ENCODE measurements at places on chromosomes 12 and 14. TPM values are rescaled to one million over a fixed set of nuclear protein-coding genes. Genes with fewer than 3 reads are reported as not detected.
A peak's percentile ranks its signal among the peaks of the same experiment; 100 is the strongest.

GRCh38 chr14:40762685-40763084 is 844.0 kb upstream of the LRFN5 start:
- no peaks in the 10 kb centered on the region for H3K36me3 ChIP-seq
- no peaks in the 10 kb centered on the region for H3K27me3 ChIP-seq
- H3K4me1 ChIP-seq = no peaks in the 10 kb centered on the region

GRCh38 chr14:74983343-74983742 is 19.4 kb upstream of the EIF2B2 start:
- H3K27me3 ChIP-seq = no peaks in the 10 kb centered on the region
- no peak overlapping the region for H3K27ac ChIP-seq
- H3K4me3 ChIP-seq = no peak overlapping the region
- DNase-seq = no peak

DNA sequence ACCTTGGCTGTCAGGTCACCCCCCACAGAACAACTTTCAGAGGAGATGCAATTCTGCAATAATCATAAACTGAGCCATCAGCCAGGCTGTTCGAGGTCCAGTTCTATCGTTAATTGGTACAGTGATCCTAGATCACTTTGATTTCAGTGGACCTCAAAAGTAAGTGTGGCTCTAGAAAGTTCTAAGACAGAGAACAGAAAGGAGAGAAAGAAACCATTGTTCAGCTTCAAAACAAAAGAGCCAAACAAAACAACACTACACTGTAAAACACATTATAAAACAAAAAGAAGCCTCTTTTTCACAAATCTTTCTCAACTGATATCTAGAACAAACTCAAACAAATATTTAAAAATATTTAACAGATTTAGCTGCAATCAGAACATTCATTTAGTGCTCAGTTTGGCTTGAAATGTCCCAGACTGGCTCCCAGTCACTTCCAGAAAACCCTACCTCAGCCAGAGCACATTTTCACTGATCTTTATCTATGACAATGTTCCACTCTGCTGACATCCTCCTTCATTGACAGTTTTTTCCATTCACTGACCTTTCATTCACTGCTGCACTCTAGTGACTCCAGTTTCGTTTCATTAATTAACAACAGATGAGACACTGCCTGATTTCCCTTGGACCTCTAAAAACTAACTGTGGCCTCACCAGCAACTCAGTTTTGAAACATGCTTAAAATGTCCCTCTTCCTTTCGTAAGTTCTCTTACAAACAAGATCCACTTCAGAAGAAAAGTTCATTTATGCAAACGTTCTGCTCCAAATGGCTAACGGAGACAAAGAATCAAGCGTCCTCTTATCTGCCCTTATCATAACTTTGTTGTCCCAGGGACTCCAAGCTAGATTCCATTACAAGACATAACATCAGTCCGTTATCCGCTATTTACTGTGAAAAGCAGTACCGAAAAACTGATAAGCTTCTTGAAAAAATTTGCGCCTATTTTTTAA is 56.8 kb downstream of the DUSP16 start:
- peak overlapping the region; percentile 56 for H3K27ac ChIP-seq
- H3K4me3 ChIP-seq = no peak overlapping the region
- H3K36me3 ChIP-seq = no peaks in the 10 kb centered on the region
- no peak for DNase-seq

DNA sequence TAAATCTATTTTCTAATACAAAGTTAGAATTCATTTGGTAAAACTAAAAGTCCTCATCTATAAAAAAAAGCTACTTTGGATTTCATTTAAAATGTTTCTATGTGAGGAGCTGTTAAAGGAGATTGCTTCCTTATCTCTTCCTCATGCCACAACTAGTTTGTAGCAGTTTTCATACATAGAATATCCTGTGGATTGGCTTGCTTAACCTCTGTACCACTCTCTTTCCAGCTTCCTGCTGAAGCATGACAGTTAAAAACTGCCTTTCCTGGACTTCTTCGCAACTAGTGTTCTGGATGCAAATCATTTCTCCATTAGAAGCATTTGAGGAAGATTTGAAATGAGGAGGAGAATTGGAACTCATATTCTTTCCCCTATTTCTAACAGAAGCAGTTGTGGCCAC is 49.6 kb downstream of the ST8SIA1 start:
- no peak overlapping the region for H3K27ac ChIP-seq
- no peaks in the 10 kb centered on the region for H3K4me1 ChIP-seq
- H3K4me3 ChIP-seq = no peak overlapping the region

GRCh38 chr12:25458047-25458552 is 95.0 kb downstream of the LMNTD1 start:
- no peak for DNase-seq
- H3K4me3 ChIP-seq = no peak overlapping the region
- no peaks in the 10 kb centered on the region for H3K27me3 ChIP-seq
- no peaks in the 10 kb centered on the region for H3K36me3 ChIP-seq

DNA sequence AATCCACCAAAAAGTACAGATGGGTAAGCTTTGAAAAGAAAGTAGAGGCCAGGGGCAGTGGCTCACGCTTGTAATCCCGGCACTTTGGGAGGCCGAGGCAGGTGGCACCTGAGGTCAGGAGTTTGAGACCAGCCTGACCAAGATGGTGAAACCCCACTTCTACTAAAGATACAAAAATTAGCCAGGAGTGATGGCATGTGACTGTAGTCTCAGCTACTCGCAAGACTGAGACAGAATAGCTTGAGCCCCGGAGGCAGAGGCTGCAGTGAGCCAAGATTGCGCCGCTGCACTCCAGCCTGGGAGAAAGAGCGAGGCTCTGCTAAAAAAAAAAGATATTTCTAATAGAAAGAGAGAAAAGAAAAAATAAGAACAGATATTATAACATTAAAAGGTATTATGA is 134.2 kb upstream of the SLCO1C1 start:
- H3K27me3 ChIP-seq = no peaks in the 10 kb centered on the region
- no peak overlapping the region for H3K4me3 ChIP-seq
- H3K27ac ChIP-seq = no peak overlapping the region

GRCh38 chr14:55645145-55645544 is 65.1 kb downstream of the KTN1 start:
- no peak overlapping the region for H3K27ac ChIP-seq
- H3K36me3 ChIP-seq = peaks cover 49% of the 10 kb centered on the region
- H3K4me1 ChIP-seq = no peaks in the 10 kb centered on the region
- H3K27me3 ChIP-seq = no peaks in the 10 kb centered on the region
- DNase-seq = no peak

DNA sequence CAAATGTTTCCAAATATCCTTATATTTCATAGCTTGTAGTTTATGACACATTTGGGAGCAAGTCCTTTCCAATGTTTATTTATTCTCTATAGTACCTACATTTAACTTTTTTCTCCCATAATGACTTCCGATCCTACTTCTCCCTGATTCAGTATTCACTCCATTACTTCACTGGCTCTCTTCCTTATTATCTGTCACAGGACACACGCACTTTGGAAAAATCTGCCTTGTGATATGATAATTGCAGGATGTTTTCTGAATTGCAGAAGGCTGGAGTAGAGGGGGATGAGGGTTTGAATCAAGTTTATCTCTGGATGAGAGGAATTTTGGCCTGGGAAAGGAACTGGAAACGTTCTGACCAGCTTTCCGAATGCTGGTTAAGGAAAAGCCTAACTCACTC is 75.0 kb downstream of the HMGA2 start:
- H3K27ac ChIP-seq = no peak overlapping the region
- peaks cover 4% of the 10 kb centered on the region for H3K4me1 ChIP-seq
- H3K27me3 ChIP-seq = no peaks in the 10 kb centered on the region
- H3K36me3 ChIP-seq = no peaks in the 10 kb centered on the region

GRCh38 chr12:12954878-12955625 is 3.1 kb upstream of the GPRC5D start:
- H3K4me1 ChIP-seq = no peaks in the 10 kb centered on the region
- H3K27ac ChIP-seq = no peak overlapping the region
- no peak for DNase-seq
- H3K4me3 ChIP-seq = no peak overlapping the region

DNA sequence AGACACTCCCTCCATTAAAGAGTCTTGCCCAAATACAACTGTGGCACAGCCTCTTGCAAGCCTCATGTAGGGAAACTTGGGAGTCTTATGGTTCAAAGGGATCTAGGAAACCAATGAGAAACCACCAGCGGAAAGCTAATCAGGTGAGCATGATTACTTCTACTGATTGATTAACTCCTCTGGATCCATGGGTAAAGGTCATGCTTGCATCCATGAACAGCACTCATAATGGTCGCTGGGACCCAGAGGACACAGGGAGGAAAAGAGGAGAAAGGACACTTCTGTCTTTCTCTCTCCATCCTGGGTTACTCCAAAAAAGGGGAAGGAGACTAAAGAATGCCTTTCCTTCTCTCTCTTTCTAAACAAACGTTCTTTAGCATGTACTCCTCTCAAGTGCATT is 1397.2 kb downstream of the LRFN5 start:
- no peaks in the 10 kb centered on the region for H3K36me3 ChIP-seq
- H3K4me1 ChIP-seq = no peaks in the 10 kb centered on the region
- H3K27ac ChIP-seq = no peak overlapping the region
- no peak for DNase-seq
- no peak overlapping the region for H3K4me3 ChIP-seq

RFLNA gene
- total RNA-seq = 31.8 TPM

ABCB9 gene
- total RNA-seq = 15.3 TPM

PLEKHG7 gene
- total RNA-seq = 2.5 TPM

GPRC5D gene
- total RNA-seq = not detected

RASAL1 gene
- 5.7 TPM for total RNA-seq
